ENCODE measurements at places on chromosomes 13 and 19. TPM values are rescaled to one million over a fixed set of nuclear protein-coding genes. Genes with fewer than 3 reads are reported as not detected.

RPL28 gene
- total RNA-seq, result 612 TPM

VSTM1 gene
- total RNA-seq, result not detected

SYCN gene
- total RNA-seq, result not detected

DNA sequence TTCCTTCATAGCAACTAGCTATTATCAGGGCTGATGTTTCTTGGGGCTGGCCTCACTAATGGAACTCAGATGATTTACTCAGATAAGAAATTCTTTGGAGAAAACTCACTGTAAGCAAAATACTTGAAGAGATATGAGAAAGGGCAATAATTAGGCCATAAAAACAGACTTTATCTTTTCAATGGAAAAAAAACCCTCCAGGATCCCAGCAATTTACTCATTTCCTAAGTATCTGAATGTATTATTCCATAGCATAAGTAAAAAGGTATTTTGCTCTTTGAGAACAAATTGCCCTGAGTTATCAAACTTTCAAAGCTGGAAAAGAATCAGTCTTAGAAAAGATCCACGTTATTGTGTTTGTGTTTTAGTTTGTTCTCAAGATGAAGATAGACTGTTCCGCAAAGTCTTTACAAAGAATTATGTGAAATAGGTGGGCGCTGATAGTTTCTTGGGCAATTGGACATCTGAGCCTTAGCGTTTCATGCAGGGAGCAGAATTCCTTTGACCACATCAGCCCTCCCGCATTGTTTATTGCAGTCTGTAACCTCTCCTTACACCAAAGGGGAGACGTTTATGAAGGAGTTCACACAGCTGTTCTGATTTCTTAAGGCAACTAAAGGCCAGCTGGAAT, 29.1 kb upstream of the CSNK1A1L start:
- DNase-seq, result peak; percentile 65
- peaks cover 13% of the 10 kb centered on the region for H3K4me1 ChIP-seq
- no peaks in the 10 kb centered on the region for H3K27me3 ChIP-seq
- H3K27ac ChIP-seq, result no peak overlapping the region
